Fibroblast of skin of back (primary cell): ENCODE measurements at places on chromosomes 12 and 14.

- no peak for DNase-seq
Measured at GRCh38 chr14:76086636-76087035, 65.1 kb upstream of the GPATCH2L start.

GRCh38 chr14:50770586-50770985 is 60.4 kb downstream of the NIN start:
- DNase-seq: no peak

- DNase-seq: peak; percentile 68
Measured at GRCh38 chr12:29616664-29617406, 119.3 kb upstream of the OVCH1 start.

DNA sequence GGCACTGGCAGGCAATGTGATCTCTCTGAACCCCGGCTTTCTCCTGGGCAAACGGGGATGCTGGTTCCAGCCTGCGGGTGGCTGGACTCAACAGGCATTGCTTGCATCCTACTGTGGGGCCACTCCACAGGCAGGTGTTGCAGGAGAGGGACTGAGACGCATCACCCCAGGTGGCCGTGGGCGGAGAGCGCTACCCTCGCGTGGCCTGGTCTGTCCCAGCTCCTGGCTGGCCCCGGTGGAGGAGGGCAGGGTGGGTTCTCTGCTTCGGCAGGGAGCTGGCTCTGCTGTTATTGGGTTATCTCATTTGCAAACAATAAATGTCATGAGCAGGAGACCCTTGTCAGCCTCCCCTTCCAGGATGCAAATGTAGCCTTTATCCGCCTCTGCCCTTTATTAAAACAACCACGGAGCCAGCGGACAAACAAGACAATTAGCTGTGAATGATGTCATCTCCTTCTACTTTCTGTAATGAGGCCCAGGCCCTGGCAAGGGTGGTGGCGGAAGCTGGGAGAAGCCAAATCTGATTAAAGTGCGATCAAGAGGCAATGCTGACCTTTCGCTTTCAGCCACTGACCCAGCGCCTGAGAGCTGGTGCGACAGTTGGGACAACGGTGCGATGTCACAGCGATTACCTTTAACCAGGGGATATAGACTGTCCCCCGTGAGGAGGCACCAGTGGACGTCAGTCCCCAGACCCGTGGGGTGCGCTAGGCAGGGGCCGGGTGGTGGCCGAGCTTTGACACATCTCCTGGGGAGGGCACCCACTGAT is 161.8 kb downstream of the KIF26A start:
- DNase-seq: no peak

DNA sequence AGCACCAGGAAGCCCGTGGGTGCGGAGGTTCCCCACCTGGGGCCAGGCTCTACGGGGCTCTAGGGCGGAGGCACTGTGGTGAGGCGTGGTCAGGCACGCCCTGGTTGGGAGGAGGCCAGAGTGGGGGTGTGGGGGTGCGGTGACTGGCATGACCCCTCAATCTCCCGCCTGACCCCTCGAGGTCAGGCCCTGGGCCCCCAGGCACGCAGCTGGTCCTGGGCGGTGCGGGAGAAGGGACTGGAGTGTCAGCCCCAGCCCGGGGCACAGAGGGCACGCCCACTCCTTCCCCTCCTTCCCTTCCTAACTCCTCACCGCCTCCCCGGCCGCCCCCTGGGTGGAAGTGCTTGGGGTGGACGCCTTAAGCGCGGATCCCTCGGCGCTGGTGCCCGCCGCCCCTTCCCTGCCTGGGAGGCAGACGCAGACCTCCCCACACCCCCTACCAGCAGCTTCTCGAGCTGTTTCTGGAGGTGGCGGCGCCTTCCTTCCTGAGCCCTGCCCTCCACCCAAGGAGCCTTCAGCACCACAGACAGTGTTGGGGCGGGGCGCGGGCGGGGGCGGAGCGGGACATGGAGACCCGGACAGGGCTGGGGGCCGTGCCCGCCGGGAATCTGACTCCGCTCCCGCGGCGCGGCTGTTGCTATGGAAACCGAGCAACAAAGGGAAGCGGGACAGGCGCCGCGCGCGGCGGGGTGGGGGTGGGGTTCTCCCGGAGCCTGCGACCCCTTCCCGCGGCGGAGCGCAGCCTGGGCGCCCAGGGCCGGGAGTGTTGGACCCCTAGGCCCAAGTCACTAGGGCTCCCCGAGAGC is 741 bp upstream of the CRIP2 start:
- peak; percentile 88 for DNase-seq

GRCh38 chr12:47591795-47592194 is 114.0 kb downstream of the RPAP3 start:
- DNase-seq: no peak

DNA sequence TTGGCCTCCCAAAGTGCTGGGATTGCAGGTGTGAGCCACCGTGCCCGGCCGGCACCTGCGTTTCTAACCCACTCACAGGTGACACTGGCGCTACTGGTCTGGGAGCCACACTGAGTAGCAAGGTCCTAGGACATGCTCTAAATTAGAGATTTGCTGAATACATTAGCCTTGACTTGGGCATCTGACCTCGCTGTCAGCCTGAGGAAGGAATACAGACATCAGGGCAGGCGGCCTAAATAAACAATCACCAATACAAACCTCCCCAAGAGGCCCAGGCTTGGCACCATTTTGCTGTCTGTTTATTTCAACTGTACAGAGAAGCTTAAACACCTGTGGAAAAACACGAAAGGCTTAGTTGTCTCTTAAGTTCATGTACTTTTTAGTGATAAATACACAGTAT is 27.5 kb downstream of the P2RX4 start:
- DNase-seq: no peak

DNA sequence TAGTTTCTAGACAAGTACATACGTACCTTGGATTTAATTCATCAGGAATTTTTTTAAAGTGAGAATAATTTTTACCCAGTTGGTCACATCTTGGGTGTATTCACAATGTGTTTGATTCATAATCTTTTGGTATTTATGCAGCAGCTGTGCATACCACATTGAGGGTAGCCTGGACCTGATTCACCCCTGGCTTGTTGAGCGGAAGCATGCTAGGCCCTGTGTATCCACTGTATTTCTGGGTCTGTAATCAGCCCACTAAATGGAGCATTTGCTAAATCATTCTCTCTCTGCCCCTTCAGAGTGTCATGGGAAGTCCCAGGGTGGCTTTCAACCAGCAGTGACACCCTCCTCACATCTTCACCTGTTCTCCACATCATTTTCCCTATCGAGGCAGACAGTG is 203.8 kb upstream of the RGS6 start:
- DNase-seq: peak; percentile 46

DNA sequence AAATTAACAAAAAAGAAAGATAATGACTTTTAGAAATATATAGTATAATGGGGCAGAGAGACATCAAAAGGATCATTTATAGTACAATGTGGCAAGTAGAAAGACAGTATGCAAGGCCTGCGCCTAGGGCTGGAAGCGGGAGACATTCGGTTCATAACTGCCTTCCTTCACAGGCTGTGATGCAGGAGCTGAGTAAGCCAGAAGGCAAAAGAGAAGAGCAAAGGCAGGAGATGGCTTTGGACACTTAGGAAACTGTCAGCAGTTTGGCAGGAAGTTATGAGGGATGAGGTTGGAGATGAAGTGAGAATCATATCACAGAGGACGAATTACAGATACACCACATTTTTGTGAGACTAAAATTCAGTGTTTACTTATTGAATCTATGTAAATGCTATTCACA is 97.8 kb downstream of the EPS8 start:
- peak; percentile 39 for DNase-seq

DNA sequence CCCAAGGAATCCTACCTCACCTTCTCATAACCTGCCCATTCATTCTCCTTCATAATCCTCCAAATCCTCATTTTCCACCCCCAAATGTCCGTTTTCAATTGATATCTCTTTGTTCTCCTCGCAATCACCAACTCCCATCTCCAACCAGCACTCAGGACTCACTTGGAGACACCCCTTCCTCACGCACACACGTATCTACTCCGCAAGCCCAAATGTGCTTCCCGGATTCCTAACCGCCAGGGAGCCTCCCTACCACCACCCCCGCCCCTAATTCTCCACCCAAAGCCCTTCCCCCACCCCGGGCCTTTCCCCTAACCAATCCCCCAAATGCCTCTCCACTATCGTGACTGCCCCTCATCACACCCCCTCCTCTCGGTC is 304 bp downstream of the KCTD10 start:
- DNase-seq: no peak

GRCh38 chr14:35678403-35679028 is 130.6 kb downstream of the RALGAPA1 start:
- DNase-seq: no peak

- DNase-seq: peak; percentile 27
Measured at GRCh38 chr12:49675137-49675536, 32.1 kb downstream of the FMNL3 start.

- no peak for DNase-seq
Measured at GRCh38 chr14:61108496-61109141, 127.6 kb downstream of the SLC38A6 start.

DNA sequence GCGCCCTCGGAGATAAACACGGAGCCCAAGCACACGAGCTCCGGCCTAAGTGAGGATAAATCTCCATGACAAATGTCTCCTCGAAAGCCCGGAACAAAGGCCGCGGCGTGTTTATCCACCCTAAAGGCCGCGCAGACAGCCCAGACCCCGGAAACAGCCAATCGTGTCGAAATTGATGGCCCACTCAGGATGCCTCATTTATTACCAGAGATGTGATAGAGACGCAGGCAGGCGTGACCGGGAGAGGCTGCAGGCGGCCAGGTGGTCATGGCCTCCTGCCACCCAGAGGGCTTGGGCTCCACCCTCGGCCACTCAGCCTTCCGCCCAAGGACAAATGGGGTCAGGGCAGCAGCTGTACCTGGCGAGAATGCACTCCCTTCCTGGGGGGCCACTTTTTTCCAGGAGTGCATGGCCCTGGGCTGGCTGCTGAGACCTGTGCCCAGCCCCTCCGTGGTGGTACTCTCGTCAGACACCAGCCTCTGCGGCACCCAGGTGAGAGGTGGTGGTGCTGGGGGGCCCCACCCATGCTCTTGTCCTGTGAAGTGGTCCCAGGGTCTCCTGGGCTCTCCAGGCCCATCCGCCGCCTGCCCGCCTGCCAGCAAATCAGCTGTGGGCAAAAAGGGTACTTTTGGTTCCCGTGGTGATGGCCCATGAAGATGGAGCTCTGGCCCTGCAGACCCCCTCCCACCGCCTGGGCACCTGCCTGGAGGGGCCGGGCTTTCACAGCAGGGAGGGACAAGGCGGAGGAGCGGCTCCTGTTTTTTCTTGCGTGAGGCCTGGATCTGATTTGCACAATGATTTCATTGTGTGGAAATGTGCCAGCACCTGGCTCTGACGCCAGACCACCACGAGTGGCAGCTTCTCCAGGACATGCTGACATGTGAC is 211.5 kb upstream of the C14orf180 start:
- no peak for DNase-seq

- DNase-seq: peak; percentile 55
Measured at GRCh38 chr12:3119756-3120601, 42.8 kb downstream of the TSPAN9 start.

DNA sequence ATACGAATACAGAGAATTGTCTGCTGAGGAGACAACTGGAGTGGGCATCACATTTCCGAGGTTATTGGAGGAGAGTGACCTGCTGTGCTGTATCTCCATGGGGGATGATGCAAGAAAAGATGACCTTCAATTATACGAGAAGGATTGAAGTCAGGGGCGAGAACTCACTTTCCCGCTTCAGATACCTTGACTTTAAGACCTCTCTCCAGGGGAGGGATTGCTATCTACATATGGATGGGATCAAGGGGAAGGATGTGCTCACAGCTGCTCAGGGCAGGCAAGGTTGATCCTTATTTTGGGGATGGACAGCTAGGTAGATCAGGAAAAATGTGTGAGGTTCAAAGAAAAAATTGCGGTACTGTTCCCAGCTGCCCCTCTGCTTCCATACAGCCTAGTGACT is 24.4 kb downstream of the NEUROD4 start:
- DNase-seq: no peak

GRCh38 chr12:120466560-120467315 is 2.8 kb downstream of the SRSF9 start:
- DNase-seq: peak; percentile 47

DNA sequence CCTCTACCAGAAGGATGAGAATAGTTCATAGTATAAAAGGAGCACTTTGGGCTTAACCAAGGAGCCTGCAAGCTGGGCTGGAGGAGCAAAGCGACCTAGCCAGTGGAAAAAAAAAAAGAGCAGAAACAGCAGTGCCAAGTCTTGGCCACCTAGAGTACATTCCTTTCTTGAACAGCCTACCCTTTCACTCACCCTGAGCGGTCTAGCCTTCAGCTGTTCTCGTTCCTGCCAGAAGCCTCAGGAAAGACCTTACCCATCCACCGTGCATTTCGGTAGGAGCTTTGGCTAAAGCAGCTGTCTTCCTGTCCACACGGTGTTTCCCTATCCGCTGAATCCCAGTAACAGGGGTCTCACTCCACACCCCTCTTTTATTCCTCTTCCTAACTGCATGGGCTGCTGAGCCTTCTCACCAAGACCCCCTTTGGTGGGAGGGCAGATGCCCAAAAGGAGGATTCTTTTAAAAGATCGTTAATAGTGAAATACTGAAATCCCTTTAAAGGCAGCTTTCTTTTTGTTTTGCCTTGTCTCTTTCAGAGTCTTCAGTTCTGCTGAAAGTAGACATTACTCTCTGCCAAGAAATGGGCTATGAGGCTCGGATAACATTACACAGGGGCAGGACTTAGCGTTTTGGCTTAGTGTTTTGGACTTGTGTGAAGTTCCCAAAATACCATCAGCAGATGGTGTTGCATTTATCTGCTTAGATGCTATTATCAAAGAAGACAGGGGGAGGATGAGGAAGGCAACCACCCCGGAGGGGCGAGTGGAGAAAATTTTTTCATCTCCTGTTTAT is 88.5 kb upstream of the METAP2 start:
- no peak for DNase-seq
